SW 1271 (cell line): ENCODE measurements at places on chromosomes 13 and 19.

DNA sequence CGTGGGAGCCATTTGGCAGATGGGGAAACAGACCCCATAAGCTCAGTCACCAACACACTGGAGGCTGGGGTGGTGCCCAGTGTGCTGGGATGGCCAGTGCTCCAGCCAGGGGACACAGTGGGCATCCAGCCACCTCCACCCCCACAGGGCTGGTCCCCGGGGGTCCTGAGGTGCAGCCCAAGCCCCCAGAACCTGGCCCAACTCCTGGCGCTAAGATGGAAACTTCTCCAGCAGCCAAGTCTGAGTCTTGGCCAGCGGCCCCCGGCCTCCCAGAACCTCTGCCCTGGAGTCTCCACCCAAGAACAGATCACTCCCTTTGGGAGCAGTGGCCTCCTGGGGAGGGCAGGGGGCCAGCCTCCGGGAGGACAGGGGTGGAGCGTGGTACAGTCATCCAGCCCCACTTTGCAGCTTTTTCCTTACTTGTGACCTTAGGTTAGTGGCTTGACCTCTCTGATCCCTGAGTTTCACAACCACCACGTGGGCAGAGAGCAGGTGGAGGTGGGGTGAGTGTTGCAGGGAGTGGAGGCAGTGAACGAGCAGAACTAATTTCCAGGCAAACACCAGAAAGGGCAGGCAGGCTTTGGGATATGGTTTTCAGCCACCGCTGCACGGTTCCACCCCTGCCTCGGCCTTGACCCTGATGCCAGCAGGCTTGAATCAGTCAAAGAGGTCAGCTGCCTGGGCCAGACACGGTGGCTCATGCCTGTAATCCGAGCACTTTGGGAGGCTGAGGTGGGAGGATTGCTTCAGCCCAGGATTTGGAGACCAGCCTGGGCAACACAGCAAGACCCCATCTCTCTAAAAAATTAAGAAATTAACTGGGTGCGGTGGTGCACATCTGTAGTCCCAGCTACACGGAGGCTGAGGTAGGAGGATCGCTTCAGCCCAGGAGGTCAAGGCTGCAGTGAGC, 4.3 kb upstream of the NRTN start:
- DNase-seq = no peak

GRCh38 chr13:109297628-109298027, 488.8 kb downstream of the IRS2 start:
- DNase-seq = no peak

- DNase-seq = no peak
Measured at GRCh38 chr19:517721-518597, 10.7 kb downstream of the TPGS1 start.

DNA sequence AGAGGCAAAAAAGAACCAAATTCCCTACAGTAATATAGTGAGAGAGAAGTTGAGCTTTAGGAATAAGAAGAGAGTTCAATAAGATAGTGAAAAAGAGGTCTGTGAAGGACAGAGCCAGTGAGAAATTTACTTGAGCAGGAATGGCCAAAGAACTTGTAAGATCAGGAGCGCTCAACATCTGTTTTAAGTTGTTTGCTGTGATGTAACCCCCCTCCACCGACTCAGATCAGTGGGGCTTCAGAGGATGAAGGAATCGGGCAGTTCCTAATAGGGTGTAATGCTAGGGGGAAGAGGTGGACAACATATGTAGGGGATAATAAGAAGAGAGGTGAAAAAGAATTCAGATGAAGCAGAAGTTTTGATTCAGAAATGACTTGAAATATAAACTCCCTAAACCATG, 85.3 kb upstream of the FNDC3A start:
- no peak for DNase-seq

DNA sequence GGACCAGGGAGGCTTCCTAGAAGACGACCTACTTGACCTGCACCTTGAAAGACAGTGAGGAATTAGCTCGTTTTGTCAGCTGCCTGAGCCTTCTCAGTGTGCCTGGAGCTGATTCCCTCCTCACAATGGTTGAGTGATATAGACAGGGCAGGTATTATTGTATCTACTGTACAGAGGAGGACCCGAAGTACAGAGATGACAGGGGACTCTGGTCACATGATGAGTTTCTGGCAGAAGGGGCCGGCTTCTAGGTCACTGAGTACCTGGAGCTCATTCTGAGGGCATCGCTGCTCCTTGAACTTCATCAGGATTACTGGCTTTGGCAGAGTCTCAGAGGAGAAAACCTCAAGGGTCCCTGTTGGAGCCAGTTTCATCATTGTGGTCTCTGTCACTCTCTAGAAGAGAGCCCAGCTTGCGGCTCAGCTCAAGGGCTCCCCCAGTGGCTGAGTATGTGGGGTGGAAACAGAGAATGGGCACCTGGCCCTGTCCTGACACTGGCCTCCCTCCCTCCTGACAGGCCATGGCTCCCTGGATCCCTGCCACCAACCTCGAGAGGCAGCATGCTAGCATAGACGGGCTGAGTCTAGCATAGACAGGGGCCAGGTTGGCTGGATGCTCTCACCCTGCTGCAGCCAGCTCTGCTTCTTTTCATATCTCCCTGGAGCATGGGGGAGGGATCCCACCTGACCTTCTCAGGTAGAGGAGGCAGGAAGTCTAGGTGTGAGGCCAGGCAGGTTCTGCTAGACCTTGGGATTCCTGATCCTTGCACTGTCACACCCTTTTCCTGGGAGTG, 38.7 kb downstream of the NFIX start:
- no peak for DNase-seq

DNA sequence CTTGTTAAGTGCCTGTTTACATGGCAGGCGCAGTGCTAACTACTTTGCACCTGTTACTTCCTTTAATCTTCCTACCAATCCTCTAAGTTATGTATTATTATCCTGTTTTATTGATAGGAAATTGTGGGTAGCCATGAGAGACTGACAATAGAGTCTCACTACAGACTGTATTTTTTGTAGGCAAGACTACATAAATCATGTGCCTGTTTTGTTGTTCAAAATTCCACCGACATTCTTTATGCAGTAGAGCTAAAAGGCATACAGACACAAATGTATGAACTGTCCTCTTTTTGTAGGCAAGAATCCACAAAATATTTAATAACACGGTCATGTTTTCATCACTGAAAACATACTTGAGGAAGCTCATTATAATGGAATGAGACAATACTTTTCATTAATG, 205.5 kb downstream of the NALCN start:
- DNase-seq = no peak

- DNase-seq = no peak
Measured at GRCh38 chr19:35070471-35070870, 28.9 kb downstream of the HPN start.

DNA sequence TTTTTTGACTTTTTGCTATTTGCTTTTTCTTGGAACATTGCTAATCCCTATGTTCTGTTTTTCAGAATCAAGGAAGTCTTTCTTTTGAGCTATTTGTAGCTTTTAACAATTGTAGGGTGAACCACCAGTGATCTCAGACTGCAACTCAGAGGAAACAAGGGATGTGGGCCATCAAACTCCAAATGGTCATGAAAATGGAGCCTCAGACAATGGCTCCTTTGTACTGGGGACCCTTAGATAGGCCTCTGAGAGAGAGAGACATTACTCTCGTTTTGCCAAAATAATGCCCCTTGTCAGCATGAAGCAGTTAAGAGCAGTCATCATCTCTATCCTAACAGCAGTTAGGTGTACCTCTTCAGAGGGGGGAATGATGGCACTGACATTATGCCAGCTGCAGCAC, 56.4 kb upstream of the GJB6 start:
- DNase-seq = no peak

GRCh38 chr13:33543089-33543459, 257.5 kb upstream of the STARD13 start:
- DNase-seq = no peak

DNA sequence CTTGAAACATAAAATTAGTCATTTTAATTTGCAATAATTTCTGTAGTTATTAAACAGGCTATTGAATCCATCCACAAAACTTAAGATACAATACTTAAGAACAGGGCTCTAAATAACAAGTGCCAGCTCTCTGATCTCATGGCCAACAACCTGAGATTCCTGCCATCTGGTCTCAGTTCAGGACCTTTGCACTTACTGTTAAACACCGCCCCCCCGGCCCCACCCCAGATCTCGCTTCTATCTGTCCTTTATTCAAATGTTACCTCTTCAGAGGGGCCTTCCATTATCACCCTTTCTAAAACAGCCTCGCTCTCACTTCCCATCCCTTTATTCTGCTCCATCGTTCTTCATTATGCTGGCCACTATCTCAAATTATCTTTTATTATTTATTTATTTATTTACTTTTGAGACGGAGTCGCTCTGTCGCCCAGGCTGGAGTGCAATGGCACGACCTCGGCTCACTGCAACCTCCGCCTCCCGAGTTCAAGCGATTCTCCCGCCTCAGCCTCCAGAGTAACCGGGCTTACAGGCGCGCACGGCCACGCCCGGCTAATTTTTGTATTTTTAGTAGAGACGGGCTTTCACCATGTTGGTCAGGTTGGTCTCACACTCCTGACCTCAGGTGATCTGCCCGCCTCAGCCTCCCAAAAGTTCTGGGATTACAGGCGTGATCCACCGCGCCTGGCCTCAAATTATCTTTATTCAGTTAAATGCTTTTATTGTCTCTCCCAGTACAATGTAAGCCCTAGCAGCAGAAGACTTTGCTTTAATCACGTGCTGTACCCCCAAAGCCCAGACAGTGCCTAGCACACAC, 838 bp upstream of the SNRNP70 start:
- no peak for DNase-seq

GRCh38 chr19:10768936-10769335, 51.1 kb downstream of the DNM2 start:
- no peak for DNase-seq

DNA sequence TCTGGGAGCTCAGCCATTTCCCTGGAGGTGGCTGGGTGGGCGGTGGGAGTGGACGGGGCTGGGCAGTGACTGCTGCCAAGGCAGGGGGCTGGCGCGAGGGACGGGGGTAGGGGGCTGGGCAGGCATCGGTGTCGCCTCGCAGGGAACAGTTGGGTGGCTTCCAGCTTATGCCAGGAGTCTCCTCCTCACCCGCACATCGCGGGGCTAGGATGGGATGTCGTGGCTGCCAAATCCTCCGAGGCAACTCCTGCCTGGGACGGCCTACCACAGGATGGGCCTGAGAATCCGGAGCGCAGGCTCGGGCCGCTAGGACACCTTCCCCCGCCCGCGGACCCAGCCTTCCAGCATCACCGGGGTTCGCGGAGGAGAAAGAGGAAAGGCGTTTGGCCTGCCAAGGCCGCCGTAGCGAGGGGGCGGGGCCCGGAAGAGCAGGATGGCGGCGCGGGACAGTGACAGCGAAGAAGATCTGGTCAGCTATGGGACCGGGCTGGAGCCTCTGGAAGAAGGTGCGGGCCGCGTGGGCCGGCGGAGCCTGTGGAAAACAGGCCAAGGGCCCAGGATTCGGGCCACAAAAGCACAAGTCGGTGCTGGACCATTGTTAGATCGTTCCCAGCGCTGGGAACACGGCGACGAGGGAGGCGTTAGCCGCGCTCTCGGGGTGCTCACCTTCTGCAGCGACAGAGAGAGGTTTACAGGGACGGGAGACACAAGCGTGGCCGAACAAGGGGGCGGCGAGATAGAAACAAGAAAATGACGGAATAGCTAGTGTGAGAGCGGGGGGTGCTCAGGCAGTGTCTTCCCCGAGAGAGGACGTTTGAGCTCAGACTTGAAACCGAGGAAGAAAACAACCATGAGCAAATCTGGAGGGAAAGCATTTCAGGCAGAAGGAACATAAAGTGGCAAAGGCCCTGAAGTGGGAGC, at the start of gene GPATCH1:
Gene GPATCH1, plus strand, starts transcription at position 421 of the 921 bp plus-strand sequence. Its CDS starts 13 bp downstream, at position 434.
- peak; percentile 80 for DNase-seq

DNA sequence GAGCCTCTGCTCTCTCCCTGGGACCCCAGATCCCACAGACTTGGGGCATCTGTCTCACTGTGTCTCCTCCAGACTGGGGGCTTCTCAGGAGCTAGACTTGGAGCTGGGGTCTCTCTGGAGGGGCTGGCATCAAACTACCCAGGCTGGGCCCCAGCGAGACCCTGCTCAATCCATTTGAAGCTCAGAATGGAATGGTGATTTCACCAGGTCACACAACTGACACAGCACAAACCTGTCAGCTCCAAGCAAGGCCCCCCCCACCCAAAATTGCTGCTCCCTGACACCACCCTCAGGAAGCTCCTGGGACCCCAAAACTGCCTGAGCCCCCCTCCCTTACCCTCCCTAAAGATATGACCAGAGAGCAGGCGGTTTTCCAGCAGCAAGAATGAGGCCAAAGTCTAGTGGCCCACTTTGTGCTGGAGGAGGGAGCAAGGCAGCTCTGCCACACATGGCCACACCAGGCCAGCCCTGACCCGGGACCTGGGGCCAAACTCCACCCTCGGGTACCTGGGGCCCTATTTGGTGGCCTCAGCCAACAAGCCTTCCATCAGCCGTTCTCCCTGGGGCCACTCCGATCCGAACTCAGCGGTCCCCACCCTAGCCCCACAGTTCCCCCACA, 2.4 kb downstream of the NR2F6 start:
- no peak for DNase-seq

DNA sequence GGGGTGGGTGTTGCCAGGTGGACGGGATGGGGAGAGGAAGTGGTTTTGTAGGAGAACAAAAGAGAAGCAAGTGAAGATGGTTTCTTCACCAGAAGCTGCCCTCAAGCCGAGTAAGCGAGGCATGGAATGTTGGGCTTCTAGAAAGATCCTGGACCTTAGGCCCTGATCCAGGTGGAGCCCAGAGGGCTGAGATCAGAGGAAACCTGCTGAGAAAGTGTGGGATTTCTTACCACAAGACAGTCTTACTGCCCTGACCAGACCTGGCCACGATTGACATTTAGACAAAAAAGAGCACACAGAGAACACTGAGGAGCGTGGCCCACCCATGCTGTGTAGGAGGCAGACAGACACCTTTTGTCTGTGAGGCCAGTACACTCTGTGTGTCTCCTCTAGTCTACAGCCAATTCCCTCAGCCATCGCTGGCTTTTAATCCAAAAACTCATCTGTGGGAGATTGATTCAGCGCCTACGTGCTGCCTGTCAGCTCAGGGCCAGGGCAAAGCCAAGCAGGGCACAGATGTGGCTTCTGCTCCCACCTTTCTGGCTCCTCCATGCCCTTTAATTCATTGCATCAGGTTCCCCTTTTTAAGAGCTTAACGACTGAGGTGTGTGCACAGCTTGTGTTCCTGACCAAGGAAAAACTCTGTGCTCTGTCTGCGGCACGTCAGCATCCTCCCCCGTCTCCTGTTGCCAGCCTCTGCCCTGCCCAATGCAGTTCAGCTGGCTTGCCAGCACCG, 123.3 kb downstream of the AKAP11 start:
- no peak for DNase-seq

DNA sequence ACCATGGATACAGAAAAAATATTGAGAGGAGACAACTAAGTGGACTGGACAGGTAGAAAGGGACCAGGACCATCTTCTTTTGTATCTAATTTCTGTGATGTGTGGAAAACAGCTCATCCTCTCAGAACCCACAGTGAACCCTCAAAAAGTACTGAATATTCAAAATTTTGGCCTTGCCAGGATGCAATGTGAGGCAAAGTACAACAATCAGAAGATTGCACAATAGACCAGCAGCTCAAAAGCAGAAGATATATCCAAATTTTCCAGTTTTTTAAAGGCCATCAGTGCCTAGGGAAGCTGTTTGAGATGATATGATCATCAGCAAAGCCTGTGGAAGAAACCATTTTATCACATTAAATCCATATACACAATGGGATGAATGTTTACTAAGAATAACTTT, 973.3 kb upstream of the MIR17HG start:
- no peak for DNase-seq

- no peak for DNase-seq
Measured at GRCh38 chr13:111392486-111392885, 72.0 kb downstream of the TEX29 start.

- DNase-seq = no peak
Measured at GRCh38 chr19:13521066-13521465, 14.8 kb upstream of the CACNA1A start.
